ENCODE measurements at places on chromosomes 5 and 9. TPM values are rescaled to one million over a fixed set of nuclear protein-coding genes. Genes with fewer than 3 reads are reported as not detected.
A peak's percentile ranks its signal among the peaks of the same experiment; 100 is the strongest.

The GRIN3A gene
- 1.7 TPM for polyA plus RNA-seq

The TMEM174 gene
- polyA plus RNA-seq, result not detected

The TAF1L gene
- polyA plus RNA-seq, result not detected

GRCh38 chr5:96922499-96923244 is 13.2 kb upstream of the LNPEP start:
- DNase-seq, result no peak

DNA sequence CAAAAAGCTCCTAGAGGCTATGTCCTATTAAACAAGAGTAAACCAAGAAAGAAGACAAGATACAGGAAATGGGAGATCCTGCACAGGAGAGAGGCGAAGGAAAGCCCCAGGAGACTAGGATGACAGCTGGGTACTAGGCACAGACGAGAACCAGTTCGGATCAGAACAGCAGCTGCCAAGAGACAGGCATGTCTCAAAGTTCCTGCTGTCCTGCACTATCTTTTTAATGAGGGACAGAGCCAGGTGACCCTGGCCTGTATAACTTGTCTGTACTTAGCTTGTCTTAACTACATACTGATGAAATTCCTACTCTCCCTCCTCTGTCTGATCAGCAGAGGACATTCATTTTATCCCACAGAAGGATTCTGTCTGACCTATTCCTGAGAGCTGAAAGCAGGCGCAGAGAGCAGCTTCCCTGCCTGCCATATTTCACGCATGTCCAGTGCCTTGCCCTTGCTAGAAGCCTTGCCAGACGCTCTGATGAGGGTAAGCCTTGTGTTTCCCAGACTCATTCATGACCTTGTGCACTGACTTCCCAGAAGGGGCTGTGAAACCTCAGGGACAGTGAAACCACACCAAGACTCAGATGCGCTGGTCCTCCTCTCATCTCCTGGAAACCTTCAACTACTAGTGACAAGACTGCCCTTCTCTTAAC is 24.7 kb downstream of the TSC1 start:
- DNase-seq, result peak; percentile 23

- DNase-seq, result no peak
Measured at GRCh38 chr5:40485021-40485998, 194.4 kb upstream of the PTGER4 start.
